Activated CD8-positive, alpha-beta memory T cell treated with anti-CD3 and anti-CD28 coated beads for 1 hour (primary cell): ENCODE measurements at places on chromosomes 2 and 18.

DNA sequence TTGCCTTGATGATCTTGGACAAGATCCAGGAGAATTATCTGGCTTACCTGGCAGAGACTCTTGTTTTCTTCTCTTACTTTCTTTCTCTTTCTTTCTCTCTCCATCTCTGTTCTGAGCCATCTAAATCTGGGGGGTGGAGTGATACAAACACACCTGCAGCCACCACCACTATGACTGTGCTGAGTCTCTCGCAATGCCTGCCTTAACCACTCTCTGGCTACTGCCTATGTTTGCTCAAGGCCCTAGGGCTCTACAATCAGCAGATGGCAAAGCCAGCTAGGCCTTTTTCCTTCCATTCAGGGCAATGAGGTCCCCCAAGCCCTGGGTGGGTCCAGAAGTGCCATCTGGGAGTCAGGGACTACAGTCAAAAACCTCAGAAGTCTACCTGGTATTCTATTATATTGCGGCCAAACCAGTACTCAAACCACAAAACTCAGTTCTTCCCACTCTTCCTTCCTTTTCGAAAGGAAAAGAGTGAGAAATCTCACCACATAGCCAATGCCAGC lies 978.9 kb upstream of the NXPH2 start:
- no peak for DNase-seq

GRCh38 chr2:182381225-182381624 lies 45.6 kb downstream of the PDE1A start:
- DNase-seq, result no peak

DNA sequence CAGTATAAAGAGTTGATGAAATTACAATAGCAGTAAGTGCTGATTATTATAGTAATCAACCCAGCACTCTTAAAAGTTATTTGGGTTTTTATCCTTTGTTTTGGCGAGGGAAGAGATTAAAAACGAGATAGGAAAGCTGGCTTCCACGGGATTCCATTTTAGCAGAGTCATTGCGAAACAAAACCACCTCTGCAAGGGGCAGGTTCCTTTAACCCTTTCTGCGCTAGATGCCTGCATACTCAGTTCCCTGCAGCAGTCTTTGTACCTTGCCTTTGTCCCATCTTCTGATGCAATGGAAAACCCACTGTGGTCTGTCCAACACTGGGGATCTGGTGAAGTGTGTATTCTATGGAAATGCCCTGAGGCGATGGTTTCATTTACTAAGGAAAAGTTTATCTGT lies 2.7 kb downstream of the YPEL5 start:
- DNase-seq, result no peak

DNA sequence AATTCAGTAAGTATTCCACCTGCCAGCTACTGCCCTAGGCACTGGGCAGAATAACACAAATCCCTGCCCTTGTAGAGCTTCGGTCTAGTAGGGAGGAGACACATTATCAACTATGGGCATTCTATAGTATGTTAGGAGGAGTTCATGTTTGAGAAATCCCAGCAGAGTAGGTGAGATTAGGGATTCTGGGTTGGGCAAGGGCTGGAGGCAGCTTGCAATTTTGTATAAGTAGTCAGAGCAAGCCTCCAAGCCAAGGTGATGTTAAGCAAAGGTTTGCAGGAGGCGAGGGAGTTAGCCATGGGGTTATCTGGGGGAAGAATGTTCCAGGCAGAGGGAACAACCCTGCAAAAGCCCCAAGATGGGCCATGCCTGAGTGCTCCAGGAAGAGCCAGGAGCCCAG lies 187.9 kb upstream of the HS6ST1 start:
- DNase-seq, result no peak

GRCh38 chr2:187862715-187863114 lies 308.5 kb upstream of the TFPI start:
- DNase-seq, result no peak

- DNase-seq, result no peak
Measured at GRCh38 chr2:9441556-9441955, 18.1 kb downstream of the CPSF3 start.

DNA sequence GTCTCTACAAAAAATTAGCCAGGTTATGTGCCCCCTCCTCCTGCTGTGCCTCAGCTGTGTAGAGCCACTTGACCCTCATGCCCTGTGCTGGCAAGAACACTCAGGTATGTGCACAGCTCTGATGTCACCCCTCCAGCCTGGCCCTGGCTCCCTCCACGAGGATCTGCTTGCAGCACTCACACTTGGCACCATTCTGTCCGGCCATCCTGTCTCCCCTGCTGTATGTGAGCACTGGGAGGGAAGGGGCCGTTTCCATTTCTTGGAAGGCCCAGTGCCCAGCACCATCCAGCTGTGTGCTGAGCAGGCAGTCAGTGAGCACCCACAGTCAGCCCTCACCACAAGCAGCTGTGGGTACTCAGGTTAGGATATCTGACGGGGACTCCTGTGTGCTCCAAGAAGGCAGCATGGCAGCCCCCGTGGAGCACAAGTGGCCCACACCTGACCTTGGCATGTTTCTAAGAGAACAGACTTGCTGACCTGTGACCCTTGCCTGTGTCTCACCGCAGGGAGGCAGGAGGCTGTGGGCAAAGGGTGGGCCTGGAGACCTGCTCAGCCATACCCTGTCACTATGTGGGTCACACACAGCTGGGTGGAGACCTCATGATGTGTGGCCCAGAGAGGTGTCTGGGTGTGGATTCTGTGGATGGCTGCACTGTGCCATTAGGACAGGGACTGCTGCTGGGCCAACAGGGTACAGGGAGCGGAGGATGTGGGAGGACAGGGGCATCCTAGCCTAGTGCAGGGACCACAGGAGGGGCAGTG lies 31.5 kb downstream of the USP34 start:
- DNase-seq, result no peak

DNA sequence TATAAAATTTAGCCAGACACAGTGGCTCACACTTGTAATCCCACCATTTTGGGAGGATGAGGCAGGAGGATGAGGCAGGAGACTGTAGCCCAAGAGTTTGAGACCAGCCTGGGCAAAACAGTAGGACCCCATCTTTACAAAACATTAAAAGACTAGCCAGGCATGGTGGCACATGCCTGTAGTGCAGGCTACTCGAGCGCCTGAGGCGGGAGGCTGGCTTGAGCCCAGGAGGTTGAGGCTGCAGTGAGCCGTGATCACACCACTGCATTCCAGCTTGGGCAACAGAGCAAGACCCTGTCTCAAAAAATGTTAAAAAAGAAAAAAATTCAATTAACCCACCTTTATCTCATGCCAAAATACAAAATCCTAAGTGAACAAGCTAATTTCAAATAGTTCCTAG lies 4.0 kb downstream of the REV1 start:
- no peak for DNase-seq

DNA sequence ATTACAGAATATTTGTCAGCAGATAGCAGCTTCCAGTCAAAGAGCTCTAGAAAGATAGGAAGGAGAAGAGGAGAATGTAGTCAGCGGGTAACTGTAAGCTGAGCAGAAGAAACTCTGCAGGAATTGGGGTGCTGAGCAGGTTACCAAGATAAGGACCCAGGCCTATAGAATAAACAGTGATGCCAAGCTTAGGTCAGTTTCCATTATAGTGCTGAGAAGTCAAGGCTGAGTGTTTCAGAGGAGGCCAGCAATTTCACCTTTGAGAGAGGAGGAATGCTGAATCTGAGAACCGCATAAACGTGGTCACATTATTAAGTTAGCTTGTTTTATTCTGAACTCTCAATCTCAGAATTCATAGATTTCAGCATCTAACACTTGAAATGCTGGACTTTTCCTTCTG lies 13.9 kb downstream of the NAB1 start:
- DNase-seq, result no peak

DNA sequence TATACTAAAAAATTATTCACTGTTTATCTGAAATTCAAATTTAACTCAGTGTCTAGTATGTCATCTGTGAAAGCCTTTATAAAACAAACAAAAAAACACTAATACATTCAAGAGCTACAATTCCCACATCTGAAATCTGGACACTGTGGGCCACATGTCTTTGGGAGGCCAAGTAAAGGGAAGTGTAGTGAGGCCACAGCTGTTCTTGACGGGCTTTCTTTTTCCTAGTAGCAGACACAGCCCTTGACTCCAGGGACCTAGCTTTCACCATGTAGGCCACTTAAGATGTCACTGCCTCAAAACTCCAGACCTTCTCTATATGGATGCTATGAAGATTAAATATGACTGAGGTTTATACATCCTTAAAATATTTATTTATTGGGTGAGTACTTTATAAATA lies 91.1 kb downstream of the RBMS1 start:
- DNase-seq, result no peak

GRCh38 chr18:61093965-61094364 lies 239.3 kb upstream of the CDH20 start:
- DNase-seq, result no peak

- no peak for DNase-seq
Measured at GRCh38 chr18:40272630-40273231, 1682.3 kb upstream of the PIK3C3 start.

DNA sequence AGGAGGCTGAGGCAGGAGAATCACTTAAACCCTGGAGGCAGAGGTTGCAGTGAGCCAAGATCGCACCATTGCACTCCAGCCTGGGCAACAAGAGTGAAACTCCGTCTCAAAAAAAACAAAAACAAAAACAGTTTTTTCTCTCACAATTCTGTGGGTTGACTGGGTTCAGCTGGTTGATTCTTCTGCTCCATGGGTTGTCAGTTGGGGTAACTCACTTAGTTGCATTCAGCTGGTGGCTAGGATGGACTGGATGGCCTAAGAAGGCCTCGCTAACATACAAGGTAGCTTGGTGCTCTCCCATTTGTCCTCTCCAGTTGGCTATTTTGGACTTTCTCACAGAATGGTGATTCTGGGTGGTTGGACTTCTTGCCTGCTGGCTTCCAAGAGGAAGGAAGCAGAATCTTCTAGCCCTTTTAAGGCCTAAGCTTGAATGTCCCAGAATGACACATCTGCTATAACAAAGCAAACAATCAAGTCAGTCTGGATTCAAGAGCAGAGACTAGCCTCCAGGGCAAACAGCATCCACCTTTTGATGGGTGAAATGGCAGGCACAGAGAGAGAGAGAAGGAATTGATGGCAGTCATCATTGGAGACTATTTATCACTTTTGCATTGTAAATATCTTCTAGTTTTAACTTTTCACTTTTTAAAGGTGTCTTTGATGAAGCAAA lies 17.9 kb downstream of the LAMA3 start:
- no peak for DNase-seq

DNA sequence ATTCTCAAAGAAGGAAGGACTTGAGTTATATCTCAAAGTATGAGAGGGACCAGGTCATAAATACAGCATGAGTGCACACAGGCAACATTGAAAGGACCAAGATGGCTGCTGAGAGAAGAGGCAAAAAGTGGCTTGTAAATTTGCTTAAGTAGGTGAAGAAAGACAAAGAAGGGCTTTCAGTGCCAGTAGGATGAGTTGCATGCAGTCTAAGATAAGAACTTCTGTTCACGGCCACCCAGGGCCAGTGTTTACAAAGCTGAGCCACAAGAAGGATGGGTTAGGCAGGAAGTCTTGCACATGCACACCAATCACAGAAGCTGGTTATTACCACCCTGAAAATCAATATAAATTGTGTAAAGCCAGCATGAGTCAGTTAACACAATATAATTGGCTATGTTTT lies 3.1 kb upstream of the ABCB11 start:
- no peak for DNase-seq

- DNase-seq, result no peak
Measured at GRCh38 chr2:217755027-217755745, 247.6 kb downstream of the TNS1 start.

DNA sequence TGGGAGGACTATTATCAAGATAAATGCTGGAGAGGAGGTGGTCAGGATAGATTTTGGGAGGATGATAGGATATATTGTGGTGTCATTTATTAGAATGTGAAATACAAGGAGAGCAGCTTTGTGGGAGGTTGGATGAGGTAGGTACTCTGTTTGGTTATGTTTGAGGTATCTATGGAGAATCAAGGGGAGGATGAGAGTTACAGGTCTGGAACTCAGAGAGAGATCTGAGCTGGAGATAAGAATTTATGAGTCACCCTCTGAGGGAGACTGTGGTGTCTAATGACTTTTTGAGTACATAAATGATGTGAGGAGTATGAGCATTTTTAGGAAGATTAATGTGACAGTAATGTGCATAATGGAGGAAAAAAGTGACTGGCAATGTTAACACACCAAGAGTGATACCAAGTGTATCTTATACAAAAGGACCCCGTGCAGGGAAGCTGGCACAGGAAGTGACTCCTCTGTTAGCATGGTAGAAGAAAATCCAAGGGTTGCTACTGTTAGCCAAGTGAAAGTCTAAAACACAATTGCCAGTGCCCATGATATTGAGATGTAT lies 48.2 kb downstream of the CRIM1 start:
- DNase-seq, result no peak

GRCh38 chr2:144183727-144184126 lies 336.2 kb downstream of the ZEB2 start:
- peak; percentile 33 for DNase-seq

DNA sequence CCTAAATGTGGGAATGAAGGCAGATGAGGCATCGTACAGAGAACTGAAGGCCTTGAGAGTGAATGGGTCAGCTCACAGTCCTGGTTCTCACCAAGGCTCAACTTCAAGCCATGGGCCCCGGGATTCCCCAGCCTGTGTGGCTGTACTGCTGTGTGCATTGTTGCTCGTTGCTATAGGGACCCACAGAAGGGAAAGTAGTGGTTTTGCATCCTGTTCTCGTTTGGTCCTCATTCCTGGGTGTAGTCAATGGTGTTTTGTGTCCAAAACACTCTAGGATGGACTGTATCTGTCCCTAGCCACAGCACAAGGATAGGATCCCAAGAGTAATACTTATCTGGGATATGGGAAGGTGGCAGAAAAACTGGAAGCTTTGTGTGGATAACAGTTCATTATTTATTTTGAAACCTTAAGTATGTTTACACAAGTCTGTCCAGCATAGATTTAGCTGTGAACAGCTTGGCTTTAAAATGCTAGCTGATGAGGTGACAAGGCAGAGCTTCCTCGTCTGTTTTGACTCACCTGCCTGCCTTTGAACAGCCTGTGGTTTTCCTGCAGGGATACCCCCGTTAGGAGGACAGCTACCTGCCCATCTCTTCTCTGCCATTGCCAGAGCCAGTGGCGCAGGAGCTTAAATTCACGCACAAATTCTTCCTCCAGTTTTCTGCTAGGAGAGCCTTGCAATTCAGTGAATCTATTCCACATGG lies 85.0 kb downstream of the WDSUB1 start:
- DNase-seq, result no peak

DNA sequence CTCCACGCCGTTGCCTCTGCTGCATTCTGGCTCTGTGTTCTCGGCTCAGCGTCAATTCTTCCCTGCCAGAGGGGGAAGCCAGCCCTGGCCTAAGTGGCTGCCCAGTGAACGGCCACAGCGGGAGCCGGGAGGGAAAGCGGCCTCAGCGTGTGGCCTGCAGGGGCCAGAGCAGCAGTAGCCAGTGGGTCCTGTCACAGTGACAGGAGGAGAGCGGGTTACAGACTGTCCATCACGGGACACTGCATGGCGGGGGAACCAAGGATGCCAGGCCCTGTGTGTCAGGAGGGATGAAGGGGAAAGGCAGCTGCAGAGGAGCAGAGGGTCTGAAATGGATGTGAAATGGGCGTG lies 39.7 kb downstream of the PDIA6 start:
- no peak for DNase-seq
